ENCODE measurements at places on chromosomes 6 and 20. TPM values are rescaled to one million over a fixed set of nuclear protein-coding genes. Genes with fewer than 3 reads are reported as not detected.

GRCh38 chr6:23535101-23535500 is 590.9 kb upstream of the NRSN1 start:
- H3K36me3 ChIP-seq = no peaks in the 10 kb centered on the region
- H3K4me1 ChIP-seq = no peaks in the 10 kb centered on the region
- H3K27me3 ChIP-seq = no peaks in the 10 kb centered on the region
- H3K27ac ChIP-seq = no peak overlapping the region
- H3K4me3 ChIP-seq = no peak overlapping the region

DNA sequence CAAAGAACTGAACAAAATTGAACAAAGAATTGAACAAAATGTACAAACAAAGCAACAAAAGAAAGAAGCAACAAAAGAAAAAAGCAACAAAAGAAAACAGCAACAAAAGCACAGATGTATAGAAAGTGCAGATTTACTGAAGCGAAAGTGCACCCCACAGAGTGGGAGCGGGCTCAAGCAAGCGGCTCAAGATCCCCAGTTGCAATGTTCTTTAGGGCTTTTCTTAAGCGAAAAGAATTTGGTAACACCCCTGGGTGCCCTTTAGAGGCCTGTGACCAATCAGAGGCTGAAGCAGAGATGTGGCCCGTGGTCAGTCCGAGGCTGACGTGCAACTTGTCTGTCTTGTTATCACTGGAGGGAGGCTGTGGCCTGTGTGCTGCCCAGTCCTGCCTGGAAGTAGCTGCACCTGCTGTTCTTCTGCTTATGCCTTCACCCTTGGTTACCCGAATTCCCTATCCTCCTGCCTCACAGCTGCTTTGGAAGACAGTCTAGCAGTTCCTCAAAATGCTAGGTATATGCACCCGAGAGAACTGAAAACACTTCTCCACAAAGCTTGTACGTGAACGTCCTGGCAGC is 13.2 kb upstream of the KIF25 start:
- no peak overlapping the region for H3K27ac ChIP-seq
- DNase-seq = no peak
- H3K4me1 ChIP-seq = no peaks in the 10 kb centered on the region
- no peaks in the 10 kb centered on the region for H3K27me3 ChIP-seq
- no peaks in the 10 kb centered on the region for H3K36me3 ChIP-seq

Gene COL9A3
- 6.5 TPM for total RNA-seq

DNA sequence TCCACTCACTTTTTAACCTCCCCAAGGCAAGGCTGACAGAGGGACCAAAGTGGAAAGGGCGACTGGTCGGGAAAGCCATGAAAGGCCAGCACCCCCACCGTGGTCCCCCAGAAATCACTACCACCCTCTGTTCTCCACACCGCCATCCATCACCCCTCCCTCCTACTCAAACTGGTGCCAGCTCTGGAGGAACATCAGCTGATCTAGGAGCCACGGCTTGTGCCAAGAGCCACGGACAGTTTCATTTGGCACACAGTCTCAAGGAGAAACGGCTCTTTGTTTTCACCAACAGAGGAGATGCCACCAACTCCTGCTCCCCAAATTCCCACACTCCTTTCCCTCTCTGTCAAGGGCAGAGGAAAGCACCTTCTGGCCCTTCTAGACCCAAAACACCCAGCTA is 26.0 kb downstream of the TBC1D7 start:
- H3K4me3 ChIP-seq = no peak overlapping the region
- H3K27ac ChIP-seq = no peak overlapping the region
- H3K4me1 ChIP-seq = no peaks in the 10 kb centered on the region

DNA sequence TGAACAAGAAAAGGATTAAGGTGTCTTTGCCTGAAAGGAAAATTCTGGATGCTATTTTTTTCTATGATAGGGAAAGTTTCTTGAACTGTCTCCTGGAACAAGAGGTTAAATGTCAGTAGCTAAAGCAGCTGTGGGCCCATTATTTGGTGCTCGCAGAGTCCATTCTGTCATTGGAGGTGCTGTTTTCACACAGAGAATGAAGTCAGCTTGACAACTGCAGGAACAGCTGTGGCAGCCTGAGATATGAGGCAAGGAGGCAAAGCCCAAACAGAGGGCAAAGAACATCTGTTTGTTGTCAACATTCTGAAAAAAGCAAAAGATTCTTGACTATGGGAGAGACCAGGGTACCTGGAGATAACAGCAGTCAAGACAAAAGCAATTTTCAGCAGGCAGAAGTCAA is 548.2 kb downstream of the KIF16B start:
- peaks cover 1% of the 10 kb centered on the region for H3K4me1 ChIP-seq
- no peaks in the 10 kb centered on the region for H3K27me3 ChIP-seq

Gene SCUBE3
- total RNA-seq = 63.6 TPM
